ENCODE measurements at places on chromosomes 5 and 9.

GRCh38 chr9:19442240-19442639 lies 33.4 kb downstream of the ACER2 start:
- no peak for DNase-seq

DNA sequence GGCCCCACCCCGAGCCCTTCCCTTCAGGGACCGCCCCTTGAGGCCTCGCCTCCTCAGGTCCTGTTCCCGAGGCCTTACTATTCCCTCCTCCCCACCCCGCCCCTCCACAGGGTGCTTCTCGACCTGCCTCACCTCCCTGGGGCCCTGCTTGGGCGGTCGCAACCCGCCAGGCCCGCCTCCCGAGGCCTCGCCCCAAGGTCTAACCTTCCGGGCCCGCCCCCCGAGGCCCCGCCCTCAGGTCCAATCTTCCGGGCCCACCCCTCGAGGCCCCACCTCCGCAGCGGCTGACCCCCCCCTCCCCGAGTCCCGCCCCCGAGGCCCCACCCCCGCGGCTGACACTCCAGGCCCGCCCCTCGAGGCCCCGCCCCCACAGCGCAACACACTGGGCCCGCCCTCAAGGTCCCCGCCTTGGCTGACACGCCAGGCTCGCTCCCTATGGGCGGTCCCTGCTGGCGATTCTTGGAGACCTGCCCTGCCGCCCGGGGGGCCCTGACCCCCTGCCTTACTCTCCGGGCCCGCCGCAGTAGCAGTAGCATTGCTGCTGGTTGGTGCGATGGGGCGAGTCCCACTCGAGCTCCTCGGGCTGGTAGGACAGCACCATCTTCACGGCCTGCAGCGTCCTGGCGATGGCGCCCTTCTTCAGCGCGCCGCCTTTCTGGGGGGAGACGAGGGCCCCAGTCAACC lies 8.2 kb downstream of the PHF19 start:
- DNase-seq, result peak; percentile 97

GRCh38 chr5:1523480-1523792 lies 324 bp downstream of the LPCAT1 start:
- no peak for DNase-seq

DNA sequence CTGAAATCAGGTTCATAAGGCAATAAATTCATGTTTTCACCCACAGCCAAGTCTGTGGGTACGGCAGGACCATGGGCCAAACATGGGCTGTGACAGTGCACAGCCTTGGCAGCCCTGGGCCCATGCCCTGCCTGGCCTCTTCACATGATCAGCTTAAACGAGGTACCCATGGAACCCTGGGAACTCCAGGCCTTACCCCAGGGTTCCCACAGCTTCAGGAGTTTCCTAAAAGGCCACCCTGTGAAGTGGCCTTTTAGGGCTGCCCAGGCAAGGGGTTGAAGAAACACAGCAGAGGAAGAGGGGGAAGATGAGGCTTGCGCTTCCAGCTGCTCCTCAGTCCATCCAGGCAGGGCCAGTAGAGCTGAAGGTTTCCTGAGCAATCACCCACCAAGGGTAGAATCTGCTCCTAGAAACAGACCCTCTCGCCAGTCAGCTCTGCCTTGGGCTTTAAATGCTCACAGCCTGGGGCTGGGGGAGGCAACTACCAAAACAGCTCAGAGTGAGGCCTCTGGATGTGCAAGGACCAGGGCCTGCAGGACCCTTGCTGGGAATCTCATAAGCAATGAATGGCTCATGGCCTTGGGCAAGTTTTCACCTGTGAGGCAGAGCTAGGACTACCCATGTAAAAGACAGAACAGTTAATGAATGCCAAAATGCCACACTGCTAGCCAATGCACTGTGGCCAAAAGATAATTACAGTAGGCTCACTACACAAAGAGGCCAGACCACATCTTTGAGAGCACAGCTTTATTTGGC lies 79.3 kb upstream of the LRRTM2 start:
- no peak for DNase-seq

DNA sequence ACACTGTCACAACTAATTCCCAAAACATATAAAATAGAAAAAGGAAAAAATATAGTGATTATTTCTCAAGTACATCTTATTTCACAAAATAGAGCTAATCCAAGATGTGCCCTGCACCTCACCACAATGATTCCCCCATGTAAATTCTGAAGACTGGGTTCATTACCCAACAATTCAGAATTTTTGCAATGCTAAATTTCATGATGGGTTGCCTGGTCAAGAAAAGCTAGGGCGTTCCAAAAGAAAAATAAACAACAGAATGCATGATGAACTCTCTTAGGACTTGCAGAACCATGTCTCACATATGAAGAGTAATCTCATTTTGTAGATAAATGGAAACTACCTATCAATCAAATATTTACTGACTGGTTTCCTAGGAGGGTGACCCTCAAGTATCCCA lies 259.6 kb upstream of the NFIL3 start:
- no peak for DNase-seq

GRCh38 chr5:11596185-11596584 lies 308.1 kb downstream of the CTNND2 start:
- DNase-seq, result no peak

DNA sequence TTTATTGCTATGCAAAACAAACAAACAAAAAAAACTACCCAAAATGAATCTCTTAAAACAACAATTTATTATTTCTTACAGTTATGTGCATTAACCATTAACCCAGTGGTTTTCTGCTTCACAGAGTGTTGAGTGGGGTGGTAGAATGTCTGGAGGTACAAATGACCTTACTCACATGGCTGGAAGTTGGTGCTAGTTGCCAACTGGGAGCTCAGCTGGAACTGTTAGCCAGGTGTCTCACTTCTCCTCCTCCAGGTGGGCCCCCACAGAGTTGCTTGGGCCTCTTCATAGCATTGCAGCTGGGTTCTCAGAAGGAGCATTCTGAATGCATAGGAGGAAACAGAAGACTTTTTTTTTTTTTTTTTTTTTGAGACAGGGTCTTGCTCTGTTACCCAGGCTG lies 10.5 kb upstream of the B4GALT1 start:
- no peak for DNase-seq

GRCh38 chr5:127074466-127074865 lies 1.2 kb upstream of the C5orf63 start:
- no peak for DNase-seq

DNA sequence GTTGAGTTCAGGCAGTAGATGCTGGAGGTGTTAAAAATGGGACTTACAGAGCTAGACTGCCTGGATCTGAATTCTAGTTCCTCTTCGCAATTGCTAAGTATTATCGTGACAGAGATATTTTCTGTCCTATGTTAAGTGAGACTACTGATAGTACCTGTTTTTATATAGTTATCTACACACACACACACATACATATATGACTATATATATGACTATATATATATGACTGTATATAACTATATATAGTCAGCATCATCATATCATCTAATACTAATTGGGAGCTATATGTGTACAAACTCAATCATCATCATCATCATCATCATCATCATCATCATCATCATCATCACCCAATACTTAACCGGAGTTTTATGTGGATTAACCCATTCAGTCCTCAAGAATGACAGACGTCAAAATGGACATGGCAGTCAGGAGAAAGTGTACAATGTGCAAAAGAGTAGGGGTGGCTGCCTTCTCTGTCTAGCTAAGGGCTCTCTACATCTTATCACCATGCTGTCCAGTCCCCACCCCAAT lies 7.3 kb downstream of the PIK3R1 start:
- DNase-seq, result no peak

- DNase-seq, result no peak
Measured at GRCh38 chr5:74408150-74409043, 232.1 kb downstream of the ENC1 start.

- no peak for DNase-seq
Measured at GRCh38 chr9:112337547-112337946, 4.1 kb upstream of the PTBP3 start.

GRCh38 chr9:33375238-33375840 lies 27.0 kb downstream of the AQP7 start:
- DNase-seq, result no peak

DNA sequence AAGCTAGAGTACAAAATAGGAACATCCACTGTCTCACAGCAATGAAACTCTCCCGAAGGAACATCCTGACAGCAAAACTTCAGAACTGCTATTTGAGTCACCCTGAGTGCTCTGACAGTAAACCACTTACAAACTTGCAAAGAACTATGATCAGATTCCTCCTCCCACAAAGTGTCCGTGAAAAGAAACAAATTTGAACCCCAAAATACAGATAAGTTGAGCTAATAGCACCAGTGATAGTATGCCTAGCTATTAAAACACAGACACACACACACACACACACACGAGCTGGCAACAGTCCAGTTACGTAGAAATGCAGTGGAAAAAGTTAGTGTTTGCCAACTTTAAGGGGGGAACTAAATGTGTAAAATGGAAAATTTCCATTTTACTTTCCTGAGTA lies 3.1 kb upstream of the GLIS3 start:
- no peak for DNase-seq

- DNase-seq, result no peak
Measured at GRCh38 chr5:161719157-161719556, 33.6 kb downstream of the GABRA6 start.

DNA sequence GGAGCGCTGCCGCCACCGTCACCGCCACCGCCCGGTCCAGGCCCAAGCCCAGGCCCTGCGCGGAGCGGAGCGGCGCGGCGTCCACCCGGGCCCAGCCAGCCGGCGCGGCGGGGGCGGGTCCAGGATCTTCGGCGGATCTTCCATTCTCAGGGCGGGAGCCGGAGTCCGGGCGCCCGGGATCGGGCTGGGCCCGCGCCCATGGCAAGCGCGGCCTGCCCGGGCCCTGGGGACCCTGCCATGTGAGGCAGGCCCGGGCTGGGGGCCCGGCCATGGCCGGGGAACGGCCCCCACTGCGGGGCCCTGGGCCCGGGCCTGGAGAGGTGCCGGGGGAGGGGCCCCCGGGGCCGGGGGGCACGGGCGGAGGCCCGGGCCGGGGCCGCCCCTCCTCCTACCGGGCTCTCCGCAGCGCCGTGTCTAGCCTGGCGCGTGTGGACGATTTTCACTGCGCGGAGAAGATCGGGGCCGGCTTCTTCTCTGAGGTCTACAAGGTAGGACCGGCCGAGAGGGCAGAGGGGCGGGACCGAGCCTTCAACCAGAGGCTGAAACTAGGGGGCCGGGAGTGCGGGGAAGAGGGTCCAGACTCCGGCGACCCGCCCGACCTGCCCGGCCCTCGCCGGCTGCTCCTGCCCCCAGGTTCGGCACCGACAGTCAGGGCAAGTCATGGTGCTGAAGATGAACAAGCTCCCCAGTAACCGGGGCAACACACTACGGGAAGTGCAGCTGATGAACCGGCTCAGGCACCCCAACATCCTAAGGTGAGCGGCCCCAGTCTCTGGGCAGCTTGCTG lies 482 bp downstream of the TESK1 start:
- no peak for DNase-seq

DNA sequence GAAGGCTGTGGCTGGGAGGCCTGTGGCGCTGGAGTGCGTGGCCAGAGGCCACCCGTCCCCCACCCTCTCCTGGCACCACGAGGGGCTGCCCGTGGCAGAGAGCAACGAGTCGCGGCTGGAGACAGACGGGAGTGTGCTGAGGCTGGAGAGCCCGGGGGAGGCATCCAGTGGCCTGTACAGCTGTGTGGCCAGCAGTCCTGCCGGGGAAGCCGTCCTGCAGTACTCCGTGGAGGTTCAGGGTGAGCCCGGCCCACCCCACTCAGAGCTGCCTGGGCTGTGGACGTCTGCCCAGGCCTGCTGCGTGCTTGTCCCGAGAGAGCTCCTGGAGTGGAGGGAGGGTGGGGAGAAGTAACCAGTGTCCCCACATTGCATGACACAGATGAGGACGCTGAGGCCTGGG lies 89.2 kb downstream of the HMCN2 start:
- DNase-seq, result no peak

DNA sequence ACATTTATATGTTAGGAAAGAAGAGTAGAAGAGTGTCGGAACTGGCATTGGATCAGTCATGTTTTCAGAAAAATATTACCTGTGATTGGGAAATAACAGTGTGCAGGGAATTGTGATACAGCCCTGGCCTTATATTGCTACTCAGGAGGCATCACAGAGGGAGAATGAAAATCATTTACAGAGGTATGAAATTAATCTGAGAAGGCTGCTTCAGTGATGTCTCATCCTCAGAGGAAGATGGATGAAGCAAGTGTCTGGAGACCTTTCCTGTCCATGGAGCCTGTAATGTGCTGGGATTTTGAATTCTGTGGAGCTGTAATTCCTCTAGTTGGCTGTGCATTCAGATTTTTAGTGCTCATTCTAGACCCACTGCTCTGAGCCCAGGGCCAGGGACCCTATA lies 3.8 kb downstream of the ACTBL2 start:
- no peak for DNase-seq

DNA sequence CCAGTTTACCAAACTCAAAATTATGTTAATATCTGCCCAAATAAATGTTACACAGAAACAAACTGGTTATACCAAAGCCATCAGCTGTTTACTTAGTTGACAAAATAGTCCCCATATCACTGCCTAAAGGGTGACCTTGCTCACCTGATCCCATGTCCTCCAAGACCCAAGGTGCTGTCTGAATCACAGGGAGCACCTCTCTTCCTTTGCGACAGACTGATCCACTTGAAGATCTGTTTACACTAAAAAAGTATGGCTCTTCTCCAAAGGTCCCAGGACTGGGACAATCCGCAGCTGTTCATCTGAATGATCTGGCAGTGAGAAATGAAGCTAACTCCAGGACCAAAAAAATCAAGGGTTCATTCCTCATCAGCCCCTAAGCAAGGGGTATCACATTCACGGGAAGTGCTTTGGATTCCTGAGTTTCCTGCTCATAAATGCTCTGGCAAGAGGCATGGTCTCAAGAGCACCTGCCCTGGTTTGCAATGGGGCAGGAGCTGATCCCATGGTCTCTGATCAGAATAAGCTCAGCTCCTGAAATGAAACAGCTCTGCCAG lies 5.0 kb downstream of the PRUNE2 start:
- DNase-seq, result no peak

GRCh38 chr5:111095982-111096381 lies 3.8 kb downstream of the WDR36 start:
- no peak for DNase-seq

- no peak for DNase-seq
Measured at GRCh38 chr9:75010570-75010969, 17.5 kb downstream of the CARNMT1 start.

- DNase-seq, result no peak
Measured at GRCh38 chr9:84943482-84944050, 274.0 kb downstream of the NTRK2 start.

- no peak for DNase-seq
Measured at GRCh38 chr9:72478966-72479365, 42.4 kb upstream of the TMC1 start.

DNA sequence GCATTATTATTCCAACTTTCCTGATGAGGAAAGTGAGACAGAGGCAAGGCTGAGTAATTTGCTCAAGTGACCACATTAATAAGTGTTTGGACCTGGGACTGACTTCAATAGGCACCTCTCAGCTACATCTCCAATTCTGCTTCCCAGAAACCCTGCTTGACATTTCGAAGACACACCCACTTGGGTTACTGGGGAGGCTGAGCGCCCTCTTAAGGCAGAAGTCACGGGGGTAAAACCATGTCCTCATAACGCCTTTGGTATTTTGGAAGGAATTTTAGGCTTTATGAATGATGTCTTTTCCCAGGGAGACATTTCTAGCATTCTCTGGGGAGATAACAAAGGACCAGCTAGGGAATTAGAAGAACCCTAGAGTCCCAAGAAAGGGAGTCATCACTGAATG lies 53.3 kb downstream of the TRPC7 start:
- DNase-seq, result no peak
